ENCODE measurements at places on chromosomes 3 and 15. TPM values are rescaled to one million over a fixed set of nuclear protein-coding genes. Genes with fewer than 3 reads are reported as not detected.

Gene GP9
- polyA plus RNA-seq, result not detected

Gene GOLGA8Q
- polyA plus RNA-seq, result not detected

Gene TMCO5A
- polyA plus RNA-seq, result not detected

Gene GOLGA6L7
- polyA plus RNA-seq, result not detected

Gene PLCH1
- polyA plus RNA-seq, result not detected

Gene RHOV
- not detected for polyA plus RNA-seq

Gene TP53BP1
- 7.8 TPM for polyA plus RNA-seq

Gene TM4SF18
- polyA plus RNA-seq, result not detected

Gene FOXB1
- 0.09 TPM for polyA plus RNA-seq

Gene SI
- polyA plus RNA-seq, result not detected

Gene ATXN7
- 29.8 TPM for polyA plus RNA-seq

Gene C2CD4A
- polyA plus RNA-seq, result not detected

Gene CYP1A1
- not detected for polyA plus RNA-seq

Gene TGM5
- not detected for polyA plus RNA-seq

Gene IL17RD
- polyA plus RNA-seq, result not detected

Gene CASR
- not detected for polyA plus RNA-seq

Gene LRRC31
- not detected for polyA plus RNA-seq

Gene CPNE9
- polyA plus RNA-seq, result not detected

Gene CPB1
- polyA plus RNA-seq, result not detected

Gene CCR8
- polyA plus RNA-seq, result 0.24 TPM

Gene PPM1L
- 1.0 TPM for polyA plus RNA-seq

Gene MLF1
- 0.56 TPM for polyA plus RNA-seq

Gene CFAP91
- not detected for polyA plus RNA-seq

Gene DAPK2
- polyA plus RNA-seq, result 4.0 TPM

Gene GUCA1C
- polyA plus RNA-seq, result not detected

Gene COL6A6
- not detected for polyA plus RNA-seq

Gene MYL3
- not detected for polyA plus RNA-seq

Gene KLHL6
- 18.6 TPM for polyA plus RNA-seq

Gene ZNF774
- 0.13 TPM for polyA plus RNA-seq

Gene QRICH1
- polyA plus RNA-seq, result 13.6 TPM

Gene GOLGA8S
- not detected for polyA plus RNA-seq
